ENCODE measurements at places on chromosomes 5 and 9.
A peak's percentile ranks its signal among the peaks of the same experiment; 100 is the strongest.

DNA sequence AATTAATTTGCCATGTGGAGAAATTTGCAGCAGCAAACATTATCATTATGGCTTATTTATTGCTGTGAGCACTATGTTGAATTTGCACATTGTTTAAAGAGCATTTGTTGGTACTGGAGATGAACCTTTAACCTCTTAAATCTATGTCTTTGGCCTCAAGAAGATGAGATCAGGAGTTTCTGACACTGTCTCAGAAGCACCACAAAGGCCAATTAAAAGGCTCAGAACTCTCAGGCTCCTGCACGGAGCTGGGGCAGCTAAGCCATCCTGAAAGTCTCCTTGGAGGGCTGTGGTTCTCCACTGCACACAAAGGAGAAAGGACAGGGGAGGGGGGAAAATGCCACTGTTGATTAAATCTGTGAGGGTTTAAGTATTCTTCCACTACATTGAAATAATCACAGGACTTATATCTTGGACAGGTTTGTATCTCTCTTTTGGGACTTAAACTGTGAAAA is 33.1 kb downstream of the ZNF366 start:
- DNase-seq, result no peak

DNA sequence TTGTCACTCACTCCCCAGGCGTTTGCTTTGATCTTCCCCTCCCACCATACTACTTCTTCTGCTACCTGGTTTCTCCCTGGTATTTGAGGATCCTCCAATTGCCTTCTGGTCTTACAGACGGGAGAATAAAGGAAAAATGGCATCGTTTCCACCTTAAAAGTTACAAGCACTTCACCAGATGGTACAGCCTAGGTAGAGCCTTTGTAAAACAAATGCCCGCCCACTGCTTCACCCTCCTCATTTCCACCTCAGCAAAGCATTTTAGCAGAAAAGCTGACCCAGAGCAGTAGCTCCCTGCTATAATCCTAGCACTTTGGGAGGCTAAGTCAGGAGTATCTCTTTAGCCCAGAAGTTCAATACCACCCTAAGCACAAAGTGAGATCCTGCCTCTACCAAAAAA is 5.1 kb upstream of the ANXA2R start:
- DNase-seq, result no peak

DNA sequence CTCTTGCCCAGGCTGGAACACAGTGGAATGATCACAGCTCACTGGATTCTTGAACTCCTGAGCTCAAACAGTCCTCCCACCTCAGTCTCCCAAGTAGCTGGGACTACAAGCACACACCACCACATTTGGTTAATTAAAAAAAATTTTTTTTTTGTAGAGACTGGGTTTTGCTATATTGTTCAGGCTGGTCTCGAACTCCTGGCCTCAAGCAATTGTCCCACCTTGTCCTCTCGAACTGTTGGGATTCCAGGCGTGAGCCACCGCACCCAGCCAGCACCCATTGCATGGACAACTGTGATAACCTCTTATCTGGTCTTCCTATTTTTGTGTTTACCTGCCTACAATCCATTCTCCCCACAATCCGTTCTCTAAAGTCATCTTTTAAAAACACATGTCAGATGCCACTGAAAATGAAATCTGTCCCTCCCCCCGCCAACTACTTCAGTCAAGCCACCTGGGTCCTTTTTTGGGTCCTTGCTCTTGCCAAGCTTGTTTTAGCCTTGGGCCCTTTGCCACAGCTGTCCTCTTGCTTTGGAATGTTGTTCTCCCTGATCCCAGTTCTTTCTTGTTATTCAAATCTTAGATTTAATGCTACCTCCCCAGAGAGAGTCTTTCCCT is 250.5 kb downstream of the PIK3R1 start:
- no peak for DNase-seq

GRCh38 chr5:108681079-108681921 is 66.4 kb upstream of the FER start:
- DNase-seq, result no peak

GRCh38 chr5:1423901-1424603 is 21.2 kb downstream of the SLC6A3 start:
- DNase-seq, result no peak

DNA sequence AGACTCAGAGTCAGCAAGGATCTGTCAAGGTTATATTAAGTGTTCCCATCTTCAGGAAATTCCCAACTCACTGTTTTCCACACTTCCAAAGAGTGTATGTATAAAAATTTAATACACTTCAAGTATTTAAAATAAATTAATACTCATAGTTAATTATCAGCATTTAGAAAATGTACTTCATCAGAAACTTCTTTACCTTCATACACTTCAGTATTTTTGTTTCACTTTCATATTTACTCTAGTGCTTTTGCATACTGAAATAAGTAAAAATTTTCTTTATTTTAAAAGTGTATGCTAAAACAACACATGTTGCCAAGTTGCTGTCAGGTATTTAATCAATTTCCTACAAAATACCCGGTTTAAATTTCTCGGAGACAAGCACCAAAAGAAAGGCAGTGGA is 16.5 kb downstream of the RICTOR start:
- peak; percentile 1 for DNase-seq

- no peak for DNase-seq
Observed at GRCh38 chr9:109652971-109653370, 127.0 kb upstream of the PALM2AKAP2 start.

DNA sequence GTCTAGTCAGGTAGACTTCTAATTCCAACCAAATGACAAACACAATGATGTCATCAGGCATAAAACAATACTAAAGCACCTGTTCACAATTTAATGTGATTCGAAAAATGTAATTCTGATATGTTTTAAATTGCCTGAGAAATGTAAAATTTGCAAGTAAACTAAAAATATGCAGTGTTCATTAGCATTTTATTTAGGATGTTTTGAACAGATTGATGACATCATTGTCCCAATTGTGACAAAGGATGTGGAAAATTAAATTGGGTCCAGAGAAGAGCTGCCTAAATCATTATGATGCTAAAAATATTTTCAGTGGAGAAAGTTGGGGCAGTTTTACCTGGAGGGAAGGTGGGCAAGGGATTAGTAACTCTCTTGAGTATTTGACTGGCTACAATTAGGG is 86.5 kb downstream of the CFAP90 start:
- no peak for DNase-seq

DNA sequence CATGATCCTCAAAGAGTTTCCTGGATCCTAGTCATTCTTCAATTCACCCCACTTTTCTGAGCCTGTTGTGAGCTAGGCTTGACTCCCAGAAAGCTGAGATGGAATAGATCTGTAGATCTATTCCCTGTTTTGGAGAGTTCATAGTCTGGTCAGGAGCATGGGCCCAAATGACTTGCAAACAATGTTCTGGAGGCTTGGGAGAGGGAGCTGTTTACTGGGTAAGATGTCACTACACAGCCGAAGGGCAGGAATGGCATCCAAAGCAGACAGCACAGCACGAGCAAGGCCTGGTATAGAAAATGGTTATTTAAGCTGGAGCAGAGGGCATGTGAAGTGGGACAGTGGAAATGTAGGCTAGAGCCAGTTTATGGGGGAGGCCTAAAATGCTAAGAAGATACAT is 152.5 kb upstream of the ALDH1B1 start:
- DNase-seq, result no peak

DNA sequence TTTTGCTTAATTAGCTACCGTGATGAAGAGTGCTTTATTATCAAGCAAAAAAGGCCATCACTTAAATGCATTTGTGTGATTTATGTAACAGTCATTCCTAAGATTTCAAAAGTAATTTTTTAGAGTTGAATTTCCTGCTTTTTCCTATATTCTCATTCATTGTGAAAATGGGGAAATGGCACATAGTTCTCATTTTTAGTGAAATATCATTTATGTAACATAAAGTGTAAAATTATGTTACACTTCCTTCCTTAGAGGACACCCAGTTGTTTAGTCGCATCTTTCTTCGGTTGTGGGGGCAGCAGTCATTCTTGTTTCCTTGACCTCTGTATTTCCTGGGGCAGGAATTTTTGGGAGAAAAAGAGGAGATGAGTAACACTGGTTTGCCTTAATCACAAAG is 142.8 kb downstream of the MAST4 start:
- DNase-seq, result no peak

GRCh38 chr9:111005746-111006470 is 32.4 kb downstream of the LPAR1 start:
- DNase-seq, result no peak

DNA sequence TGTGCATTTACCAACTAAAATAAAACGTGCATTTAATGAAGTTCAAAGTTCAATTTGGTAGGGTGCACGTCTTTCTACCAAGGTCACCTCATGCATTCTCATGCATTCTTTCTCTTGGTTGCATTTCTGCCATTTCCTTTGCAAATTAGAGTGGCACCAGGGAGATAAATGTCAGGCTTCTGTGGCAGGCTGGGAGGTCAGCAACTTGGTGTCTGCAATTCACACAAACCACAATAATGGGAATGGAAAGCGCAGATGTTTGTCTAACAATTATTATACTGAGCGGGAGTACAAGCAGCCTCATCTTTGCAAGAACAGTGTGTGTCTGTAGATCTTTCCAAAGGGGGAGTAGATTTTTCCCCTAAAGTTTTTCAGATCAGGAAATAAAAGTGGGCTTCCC is 411.7 kb downstream of the DMRT2 start:
- no peak for DNase-seq

DNA sequence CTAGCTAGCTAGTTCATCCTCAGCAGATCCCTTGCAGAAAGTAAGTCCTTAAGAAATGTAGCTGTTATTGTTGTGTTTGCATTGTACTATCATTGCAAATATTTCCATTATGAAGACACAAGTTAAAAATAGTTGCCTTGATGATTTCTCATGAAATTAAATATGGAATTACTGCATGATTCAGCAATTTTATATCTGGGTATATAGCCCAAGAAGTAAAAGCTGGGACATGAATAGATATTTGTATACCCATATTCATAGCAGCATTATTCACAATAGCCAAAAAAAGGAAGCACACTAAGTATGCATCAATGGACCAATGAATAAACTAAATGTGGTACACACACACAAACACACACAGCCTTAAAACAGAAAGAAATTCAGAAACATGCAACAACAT is 6.8 kb downstream of the IFNB1 start:
- DNase-seq, result no peak

DNA sequence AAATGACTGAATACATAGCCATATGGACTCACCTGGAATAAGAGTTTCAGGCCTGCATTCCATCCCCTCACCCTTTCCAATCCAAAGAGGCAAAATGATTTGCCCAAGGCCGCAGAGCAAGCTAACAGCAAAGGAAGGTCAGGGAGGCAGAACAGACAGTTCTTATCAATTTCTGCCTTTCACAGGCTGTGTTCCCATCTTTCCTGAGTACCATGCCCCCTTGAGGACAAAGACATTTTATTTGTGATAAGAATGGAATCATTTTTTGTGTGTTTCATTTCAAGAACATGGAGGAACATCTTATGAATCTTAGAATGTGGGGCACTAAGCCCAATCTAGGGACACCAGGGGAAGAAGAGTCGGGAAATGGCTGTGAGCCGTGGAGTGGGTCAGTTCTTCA is 13.9 kb downstream of the LHFPL2 start:
- no peak for DNase-seq

- DNase-seq, result no peak
Observed at GRCh38 chr9:105053209-105053652, 125.3 kb upstream of the ABCA1 start.

GRCh38 chr9:1962122-1962521 is 53.0 kb upstream of the SMARCA2 start:
- no peak for DNase-seq

GRCh38 chr9:79164406-79164805 is 407.4 kb upstream of the TLE4 start:
- DNase-seq, result no peak

- DNase-seq, result no peak
Observed at GRCh38 chr9:33633636-33634035, 109.6 kb downstream of the ANKRD18B start.

DNA sequence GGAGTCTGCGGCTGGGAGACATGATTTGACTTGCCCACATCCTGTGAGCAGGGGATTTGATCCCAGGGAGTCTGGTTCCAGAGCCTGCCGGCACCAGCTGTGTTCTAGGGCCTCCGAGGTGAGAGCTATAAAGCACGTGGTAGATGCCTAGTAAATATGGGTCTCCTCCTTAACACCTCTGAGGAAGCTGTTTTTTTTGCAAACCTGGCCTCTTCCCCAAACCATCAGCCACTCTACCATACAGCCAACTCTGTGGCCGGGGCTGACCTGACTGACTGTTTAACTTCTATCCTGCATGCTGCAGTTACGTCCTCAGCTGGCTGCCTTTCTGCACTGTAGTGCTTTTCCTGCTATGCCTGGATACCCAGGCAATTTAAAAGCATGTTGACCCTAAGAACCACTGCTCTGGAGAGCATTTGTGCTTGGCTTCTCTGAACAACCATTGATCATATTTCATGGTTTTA is 220.5 kb downstream of the SLIT3 start:
- no peak for DNase-seq

- DNase-seq, result no peak
Observed at GRCh38 chr5:172990776-172991175, 7.2 kb downstream of the ATP6V0E1 start.

GRCh38 chr5:57917004-57917403 is 434.4 kb upstream of the ACTBL2 start:
- DNase-seq, result no peak

DNA sequence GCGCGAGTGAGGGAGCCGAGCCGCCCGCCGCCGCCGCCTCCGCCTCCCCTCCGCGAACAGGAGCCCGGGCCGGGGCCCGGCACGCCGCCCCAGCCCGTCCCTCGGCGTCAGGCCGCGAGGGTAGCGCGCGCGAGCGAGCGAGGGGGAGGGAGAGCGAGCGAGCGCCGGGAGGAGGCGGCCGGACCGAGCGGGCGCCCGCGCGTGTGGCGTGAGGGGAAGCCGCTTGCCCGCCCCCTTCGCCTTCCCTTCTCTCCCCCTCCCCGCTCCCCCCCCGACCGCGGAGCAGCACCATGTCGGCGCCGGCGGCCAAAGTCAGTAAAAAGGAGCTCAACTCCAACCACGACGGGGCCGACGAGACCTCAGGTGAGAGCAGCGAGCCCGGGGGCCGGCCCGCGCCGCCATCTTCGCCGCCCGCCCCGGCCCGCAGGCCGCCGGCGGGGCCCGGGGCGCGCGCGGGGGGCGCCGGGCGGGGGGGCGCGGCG is 312 bp downstream of the SET start:
- no peak for DNase-seq

GRCh38 chr9:133892193-133892920 is 99.8 kb downstream of the VAV2 start:
- DNase-seq, result no peak

DNA sequence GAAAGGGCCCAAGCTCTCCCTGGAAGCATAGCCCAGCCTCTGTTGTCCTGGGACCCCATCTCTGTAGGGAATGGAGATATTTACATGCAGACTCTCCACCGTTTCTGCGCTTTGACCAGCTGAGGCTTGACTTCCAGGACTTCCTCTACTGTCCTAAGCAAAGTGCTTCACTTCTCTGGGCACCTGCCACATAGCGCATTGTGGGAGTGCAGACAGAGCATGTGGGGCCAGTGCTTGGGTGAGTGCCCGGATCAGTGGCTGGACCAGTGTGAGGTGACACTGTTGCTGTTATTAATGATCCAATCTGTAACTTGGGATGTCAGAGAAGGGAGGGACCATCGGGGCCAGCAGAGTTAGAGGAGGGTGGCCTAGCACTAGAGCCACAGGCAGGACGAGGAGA is 10.5 kb downstream of the CXCL14 start:
- DNase-seq, result no peak

GRCh38 chr5:36442352-36442751 is 140.7 kb upstream of the RANBP3L start:
- no peak for DNase-seq

GRCh38 chr9:120570296-120570695 is 9.7 kb downstream of the CDK5RAP2 start:
- no peak for DNase-seq

GRCh38 chr5:132372127-132372526 is 2.6 kb downstream of the SLC22A5 start:
- DNase-seq, result no peak

- DNase-seq, result no peak
Observed at GRCh38 chr9:92507496-92507895, 25.2 kb upstream of the ASPN start.

Data from T-helper 1 cell (primary cell).